Activated CD4-positive, alpha-beta T cell treated with anti-CD3 and anti-CD28 coated beads, Interleukin-2, amount 10 ng/mL, durations not matched to agents 7 days and 5 days (primary cell): ENCODE measurements at places on chromosomes 6 and 20. TPM values are rescaled to one million over a fixed set of nuclear protein-coding genes. Genes with fewer than 3 reads are reported as not detected.

FOXS1 gene
- not detected for total RNA-seq

GRCh38 chr20:50664254-50664653, 27.1 kb downstream of the RIPOR3 start:
- DNase-seq: no peak

ARHGAP40 gene
- total RNA-seq: not detected

TMEM244 gene
- total RNA-seq: not detected

FNDC1 gene
- total RNA-seq: not detected

DNA sequence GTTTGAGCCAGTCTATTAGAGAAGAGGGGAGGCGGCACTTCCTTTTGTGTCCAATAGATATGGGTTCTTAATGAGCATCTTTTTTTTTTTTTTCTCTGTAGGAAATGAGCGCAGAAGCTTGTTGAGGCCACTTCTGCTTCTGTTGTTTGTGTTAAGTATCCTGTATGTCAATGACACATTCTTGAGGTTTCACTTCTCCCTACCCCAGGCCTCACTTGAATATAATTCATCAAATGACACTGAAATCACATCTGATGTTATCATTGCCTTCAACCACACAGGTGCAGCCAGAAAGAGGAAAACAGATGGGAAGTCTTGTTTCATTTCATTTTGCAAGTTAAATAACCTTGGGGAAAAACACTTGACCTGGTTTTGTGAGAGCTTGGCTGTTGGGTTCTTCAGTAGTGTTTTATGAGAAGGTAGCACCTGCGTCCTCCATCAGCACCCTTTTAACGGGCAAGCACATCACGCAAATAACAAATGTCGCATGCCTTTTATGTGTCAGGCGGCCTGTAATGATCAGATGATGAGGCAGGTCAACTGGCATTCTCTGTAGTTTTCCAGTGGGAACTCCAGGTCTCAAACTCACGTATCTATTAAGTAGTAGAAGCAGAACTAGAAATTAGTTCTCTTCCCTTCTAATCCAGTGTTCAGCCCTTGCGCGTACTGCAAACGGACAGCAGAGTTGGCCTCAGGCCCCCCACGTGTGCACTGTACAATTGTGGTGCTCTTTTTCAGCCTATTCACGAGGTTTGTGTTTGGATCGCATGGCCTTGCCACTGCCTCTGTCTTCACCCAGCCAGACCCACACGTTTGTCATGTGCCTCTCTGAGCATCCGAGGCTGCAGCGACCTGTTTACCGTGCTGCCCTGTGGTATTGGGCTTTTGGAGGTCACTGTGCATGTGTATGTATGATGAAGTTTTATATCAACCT, 23.5 kb downstream of the PLEKHG1 start:
- DNase-seq: no peak

DNA sequence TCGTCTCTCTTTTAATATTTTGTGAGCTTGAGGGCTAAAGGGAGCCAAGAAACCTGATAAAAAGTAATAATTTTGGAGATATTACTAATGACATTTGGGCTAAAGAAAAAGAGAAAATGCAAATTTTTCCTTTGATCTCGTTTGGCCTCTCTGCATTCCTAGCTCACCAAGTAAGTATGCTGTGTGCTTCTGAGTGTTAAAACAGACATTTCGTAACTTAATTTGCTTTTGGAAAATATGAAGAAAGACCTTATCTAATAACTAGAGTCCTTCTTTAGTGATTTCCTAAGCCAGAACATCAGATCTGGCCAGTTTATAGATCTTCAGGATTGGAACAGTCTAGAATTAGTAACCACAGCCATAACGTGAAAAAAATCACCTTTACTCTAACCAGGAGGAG, 872.9 kb upstream of the SLC35B3 start:
- no peak for DNase-seq

DNA sequence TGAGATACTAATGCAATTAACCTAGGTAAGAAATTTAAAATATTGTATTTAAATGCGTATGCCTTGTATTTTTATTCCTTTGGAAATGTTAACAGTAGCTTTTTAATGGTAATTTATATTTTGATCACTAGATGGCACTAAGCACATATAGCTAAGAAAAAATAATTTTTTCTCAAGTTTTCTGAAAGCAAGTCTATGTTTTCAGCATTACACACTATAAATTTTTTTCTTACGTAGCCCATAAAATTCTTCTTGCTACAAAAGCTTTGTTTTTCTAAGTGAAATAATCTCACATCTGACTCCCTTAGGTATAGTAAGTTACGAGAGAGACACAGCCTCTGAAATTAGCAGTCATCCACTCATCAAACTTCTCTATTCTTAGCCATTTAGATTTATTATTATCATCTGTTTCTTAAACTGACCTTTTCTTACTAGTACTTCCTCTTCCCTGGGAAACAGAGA, 35.7 kb downstream of the TSPYL4 start:
- no peak for DNase-seq

GRCh38 chr6:105493736-105494135, 90.9 kb upstream of the PREP start:
- no peak for DNase-seq
